ENCODE measurements at places on chromosomes 7 and 10.

DNA sequence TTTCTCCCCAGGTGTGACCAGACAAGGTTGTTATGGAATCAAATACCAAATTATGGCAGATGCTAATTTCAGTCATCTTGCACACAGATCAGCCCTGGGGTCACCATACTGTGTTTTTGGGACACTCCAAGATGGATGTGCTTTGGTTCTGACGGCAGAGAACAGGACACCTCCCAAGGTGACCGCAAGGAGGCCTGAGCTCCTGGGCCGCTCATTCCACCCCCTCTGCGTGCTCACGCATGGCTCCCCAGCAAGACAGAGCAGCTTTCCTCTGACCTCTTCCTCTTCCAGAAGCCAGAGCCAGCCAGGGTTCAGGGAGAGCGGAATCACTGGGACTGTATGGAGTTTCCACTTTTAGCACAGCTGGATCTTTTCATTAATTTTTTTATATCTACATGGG lies 402.8 kb downstream of the DNAJB6 start:
- no peak for DNase-seq

GRCh38 chr7:50655020-50655419 lies 89.8 kb upstream of the DDC start:
- DNase-seq, result no peak

DNA sequence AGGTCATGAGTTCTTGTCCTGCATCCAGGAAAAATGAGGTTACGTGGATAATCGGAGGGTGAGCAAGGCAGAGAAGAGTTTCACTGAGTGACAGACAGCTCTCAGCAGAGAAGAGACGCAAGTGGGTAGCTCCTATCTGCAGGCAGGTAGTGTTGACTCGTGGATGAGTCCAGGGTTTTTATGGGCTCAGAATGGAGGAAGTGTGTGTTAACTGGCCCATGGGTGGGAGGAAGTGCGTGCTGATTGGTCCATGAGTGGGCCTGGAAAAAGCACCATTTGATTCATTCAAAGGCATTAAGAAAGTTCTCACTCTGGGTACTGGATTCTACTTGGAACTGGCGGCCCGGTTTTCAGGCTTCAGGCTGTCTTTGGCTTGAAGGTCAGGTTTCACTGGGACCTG lies 4.8 kb upstream of the DMTF1 start:
- no peak for DNase-seq

- DNase-seq, result no peak
These were observed 125.1 kb downstream of the CDH23 start for GRCh38 chr10:71521504-71522441.

GRCh38 chr10:92972066-92972870 lies 88.3 kb upstream of the CYP26C1 start:
- DNase-seq, result no peak

DNA sequence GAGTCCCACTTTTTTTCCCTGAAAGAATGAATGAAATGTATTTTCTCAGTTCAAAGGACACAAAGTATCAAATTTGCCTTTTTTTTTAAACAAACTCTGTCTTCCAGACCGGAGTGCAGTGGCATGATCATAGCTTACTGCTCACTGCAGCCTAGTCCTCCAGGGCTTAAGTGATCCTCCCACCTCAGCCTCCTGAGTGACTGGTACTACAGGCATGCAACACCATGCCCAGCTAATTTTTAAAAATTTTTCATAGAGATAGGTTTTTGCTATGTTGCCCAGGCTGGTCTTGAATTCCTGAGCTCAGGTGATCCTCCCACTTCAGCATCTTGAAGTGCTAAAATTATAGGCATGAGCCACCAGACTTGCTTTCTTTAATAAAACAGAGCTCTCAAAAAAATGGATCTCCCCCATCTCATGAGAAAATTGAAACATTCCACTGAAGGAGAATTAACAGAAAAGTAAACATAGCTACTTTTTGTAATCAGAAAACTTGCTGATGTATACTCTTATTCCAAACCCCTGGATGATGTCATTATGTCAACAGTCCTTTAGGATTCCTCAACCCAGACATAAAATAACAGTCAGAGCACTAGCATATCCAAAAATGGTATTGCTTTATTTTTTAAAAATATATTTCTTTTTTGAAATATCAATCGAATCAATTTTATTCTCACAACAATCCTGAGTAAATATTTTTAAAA lies 12.3 kb upstream of the TRDMT1 start:
- no peak for DNase-seq

DNA sequence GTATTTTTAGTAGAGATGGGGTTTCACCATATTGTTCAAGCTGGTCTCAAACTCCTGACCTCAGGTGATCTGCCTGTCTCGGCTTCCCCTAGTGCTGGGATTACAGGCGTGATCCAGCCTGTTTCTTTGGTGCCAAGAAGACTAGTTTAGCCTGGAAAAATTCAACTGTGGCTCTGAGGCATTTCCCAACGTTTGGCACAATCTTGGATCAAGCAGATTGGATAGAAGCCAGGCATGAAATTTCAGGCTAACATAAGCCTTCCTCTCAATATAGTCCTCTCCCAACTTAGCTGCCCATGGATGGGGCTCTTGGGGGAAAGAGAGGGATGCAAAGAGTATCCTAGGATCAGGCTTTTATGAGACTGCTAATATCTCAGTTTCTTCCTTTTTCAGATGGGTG lies 53.8 kb downstream of the APBB1IP start:
- DNase-seq, result no peak

- no peak for DNase-seq
These were observed 130.9 kb upstream of the ADCY1 start for GRCh38 chr7:45443263-45443662.

- no peak for DNase-seq
These were observed 629.0 kb downstream of the CCSER2 start for GRCh38 chr10:84957427-84957826.

DNA sequence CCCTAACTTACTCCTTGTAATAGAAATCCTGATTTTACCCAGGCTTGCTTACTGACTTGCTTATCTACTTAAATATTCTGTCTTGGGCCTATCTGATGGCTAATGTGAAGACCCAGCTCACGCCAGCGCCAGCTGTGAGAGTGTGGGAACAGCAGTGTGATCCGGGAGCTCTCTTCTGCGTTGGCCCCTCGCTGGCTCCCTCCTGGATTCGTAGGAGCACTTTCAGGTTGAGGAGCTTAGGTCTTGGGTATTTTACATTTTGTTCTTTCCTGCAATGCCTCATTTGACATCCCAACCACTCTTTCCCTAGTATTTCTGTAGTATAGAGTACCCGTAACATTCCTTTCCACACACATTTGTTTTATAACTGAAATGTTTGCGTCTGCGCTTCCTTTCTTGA lies 51.7 kb downstream of the CREM start:
- no peak for DNase-seq

DNA sequence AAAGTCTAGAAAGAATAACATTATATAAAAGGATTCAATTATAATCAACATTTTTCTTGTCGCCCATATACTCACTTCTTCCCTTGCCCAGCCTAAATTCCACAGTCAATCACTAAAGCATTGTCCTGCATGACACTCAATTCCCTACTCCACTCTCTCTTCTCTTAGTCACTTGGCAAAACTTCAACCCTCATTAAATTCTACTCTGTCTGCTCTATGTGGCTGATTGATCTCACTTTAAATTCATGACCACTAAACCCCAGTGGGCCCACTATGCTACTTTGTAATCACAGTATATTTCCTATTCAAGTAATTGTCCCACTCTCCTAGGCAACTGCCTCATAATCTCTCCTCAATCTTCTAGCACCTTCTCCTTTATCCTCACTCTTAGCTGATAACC lies 54.1 kb downstream of the MTERF1 start:
- no peak for DNase-seq

- no peak for DNase-seq
These were observed 2.2 kb downstream of the TBATA start for GRCh38 chr10:70782746-70783680.

DNA sequence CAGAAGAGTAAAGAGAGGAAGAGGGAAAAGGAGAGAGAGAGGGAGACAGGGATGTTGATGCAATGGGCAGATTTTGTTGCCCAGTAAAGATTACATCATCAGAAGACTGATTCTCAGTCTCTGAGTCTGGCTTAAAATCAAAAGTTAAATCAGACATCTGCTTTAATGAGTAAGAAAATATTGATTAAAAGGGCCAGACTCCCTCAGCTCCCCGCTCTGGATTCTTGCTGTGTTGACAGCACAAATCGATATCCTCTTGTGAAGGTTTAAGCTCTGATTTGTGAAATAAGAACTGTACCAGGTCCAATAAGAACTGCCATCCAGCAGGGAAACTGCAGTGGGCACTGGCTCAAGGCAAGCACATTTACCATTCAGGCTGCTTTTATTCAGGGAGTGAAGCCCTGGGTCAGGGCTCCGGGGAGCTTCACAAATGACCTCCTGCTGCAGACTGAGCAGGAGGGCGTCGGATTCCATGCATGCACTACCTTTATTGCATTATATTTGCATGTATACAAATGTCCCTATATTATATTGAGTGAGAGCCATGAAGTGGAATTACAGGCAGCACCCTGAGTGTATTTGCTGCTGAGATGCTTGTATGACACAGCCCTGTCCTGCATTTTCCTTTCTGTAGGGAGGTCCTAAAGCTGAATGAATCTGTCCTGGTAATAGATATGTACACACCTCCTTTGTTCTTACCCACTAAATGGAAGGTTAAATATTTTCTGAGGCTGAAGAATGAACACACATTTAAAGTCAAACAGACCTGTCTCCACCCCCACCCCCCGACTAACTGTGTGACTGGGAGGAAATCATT lies 401.5 kb downstream of the REEP3 start:
- DNase-seq, result no peak

- no peak for DNase-seq
These were observed 47.9 kb downstream of the ESYT2 start for GRCh38 chr7:158781217-158781973.

All from natural killer cell (primary cell).